ENCODE measurements at places on chromosomes 1 and 21.

DNA sequence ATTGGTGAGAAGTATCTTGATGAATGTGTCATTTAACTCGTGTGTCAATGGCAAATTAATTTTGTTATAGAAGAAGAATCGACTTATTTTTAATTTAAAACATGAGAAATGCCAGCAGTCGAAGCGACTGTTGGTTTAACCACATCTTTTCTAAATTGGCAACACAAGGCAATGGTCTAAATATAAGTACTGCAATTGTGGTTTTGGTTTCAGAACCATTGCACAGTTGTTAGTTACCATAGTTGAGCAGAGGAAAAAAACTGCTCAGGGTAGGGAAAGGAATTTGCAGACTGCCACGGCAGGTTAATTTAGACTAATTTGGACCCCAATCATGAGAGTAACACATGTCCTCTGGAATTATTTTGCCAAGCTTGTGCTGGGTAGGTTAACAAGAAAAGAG lies 185.6 kb upstream of the RUNX1 start:
- no peak for DNase-seq

DNA sequence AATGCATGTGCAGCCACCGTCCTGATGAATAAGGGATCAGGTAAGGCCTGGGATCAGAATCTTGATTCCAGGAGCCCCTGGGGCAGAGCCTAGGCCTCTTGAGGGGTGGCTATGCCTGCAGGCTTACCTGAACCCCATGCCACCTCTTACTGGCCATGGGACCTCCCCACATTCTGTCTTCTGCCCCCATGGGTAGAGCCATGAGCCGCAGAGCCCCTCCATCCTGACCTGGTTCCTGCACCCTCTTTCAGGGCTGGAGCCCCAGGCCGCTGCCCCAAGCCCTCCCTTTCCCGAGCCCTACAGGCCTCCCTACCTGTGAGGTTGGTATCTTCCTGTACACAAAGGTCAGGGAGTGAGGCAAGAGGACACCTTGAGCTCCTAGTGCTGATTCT lies 120.8 kb downstream of the DMRTB1 start:
- no peak for DNase-seq

- no peak for DNase-seq
Measured at GRCh38 chr1:108961198-108961597, 2.1 kb downstream of the CLCC1 start.

DNA sequence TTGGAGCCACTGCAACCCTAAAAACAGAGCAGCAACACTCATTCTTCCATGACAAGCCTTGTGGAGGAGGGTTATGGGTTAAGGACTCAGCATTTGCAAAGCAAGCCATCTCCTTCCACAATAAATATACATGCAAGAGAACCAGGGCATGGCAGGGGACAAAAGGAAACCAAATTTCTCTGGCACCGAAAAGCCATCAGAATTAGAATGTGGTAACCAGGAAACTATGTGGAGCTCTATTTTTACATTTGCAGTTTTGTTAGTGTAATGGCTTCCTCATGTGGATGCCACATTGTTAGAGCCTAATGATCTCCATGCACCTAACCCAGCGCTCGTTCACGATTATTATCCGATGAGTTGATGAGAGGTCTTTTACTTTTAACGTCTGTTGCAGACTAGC lies 91.7 kb downstream of the NAV1 start:
- no peak for DNase-seq

GRCh38 chr1:207404849-207405525 lies 49.1 kb upstream of the CR2 start:
- DNase-seq: no peak

DNA sequence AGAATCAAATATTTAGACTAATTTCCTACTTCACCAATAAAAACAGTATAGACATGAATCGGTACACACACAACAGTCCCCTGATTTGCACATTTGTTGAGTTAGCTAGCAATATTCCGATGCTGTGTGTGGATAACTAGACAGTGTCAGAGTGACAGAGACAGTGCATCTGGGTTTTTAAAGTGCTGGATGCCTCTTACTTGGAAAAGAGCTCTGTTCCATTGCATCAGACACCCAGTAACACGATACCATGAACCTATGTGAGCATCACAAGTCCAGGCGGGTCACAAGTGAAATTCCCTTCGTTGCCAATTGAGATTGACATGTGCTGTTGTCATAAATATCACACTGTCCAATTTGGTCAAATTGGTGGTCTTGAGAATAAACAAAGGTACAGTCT lies 82.0 kb upstream of the ESRRG start:
- no peak for DNase-seq

DNA sequence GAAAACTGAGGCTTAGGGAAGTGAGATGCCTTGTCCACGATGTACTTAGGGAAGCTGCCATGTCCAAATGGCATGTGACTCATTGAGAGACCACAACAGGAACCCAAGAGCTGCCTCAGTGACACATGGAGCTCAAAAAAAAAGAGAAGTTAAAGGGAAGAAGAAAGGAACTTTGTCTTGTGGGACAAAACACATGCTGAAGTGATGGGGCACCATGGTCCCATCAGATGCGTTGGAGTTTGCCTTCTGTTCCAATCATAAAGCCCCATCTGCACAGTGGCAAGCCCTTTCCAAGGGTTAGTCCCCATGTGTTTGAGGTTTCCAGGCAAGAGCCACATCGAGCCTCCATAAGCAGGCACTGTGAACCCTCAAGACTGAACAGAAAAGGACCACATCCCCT lies 8.0 kb downstream of the MED8 start:
- DNase-seq: no peak

DNA sequence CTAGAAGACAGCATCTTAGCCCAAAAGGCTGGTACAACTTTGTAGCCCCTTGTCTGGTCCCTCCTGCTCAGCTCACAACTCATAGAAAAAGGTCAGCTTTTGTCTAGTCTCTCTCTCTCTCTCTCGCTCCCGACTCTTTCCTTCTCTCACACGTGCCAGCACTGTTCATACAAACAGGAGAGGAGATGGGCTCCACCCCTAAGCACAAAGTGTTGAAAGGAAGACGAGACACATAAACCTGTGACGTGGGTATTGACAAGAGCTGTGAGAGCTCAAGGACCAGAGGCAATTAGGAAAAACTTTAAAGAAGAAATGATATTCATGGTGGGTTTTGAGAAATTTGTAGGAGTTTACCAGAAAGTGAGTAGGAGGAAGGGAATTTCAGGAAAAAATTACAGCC lies 23.6 kb upstream of the KCNC4 start:
- DNase-seq: no peak

- no peak for DNase-seq
Measured at GRCh38 chr21:16891821-16892220, 621.0 kb upstream of the CXADR start.

GRCh38 chr1:157968946-157969345 lies 24.5 kb upstream of the KIRREL1 start:
- DNase-seq: no peak

- no peak for DNase-seq
Measured at GRCh38 chr21:35987475-35987874, 72.9 kb downstream of the SETD4 start.

- peak; percentile 42 for DNase-seq
Measured at GRCh38 chr1:209565759-209566678, 17.5 kb upstream of the CAMK1G start.

DNA sequence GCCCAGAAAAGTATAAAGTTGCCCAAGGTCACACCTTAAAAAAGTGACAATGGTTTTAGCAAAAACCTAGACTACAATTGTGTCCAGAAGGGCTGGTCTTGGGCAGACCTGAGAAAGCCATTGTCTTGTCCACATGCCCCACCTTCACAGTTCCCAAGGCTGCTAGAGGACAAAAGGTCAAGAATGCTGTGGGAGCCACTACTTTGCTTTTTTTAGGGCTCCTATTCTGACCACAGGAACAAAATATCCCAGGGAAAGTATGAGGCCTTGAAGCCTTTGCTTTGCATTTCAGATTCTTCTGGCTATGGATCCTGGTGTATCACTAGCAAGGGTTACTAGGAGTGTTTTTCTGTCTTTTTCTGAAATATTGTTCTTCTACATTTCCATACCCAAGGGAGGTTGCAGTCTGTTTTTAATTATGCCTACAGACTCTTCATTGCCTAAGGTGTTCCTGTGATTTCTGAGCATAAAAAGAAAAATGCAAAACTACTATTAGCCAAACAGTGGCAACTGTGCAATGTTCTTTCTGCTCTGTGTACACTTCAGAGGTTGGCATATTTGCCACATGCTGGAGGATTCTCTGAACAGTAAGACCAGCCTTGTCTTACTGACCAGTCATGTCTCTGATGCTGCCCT lies 10.7 kb downstream of the C1orf162 start:
- no peak for DNase-seq

DNA sequence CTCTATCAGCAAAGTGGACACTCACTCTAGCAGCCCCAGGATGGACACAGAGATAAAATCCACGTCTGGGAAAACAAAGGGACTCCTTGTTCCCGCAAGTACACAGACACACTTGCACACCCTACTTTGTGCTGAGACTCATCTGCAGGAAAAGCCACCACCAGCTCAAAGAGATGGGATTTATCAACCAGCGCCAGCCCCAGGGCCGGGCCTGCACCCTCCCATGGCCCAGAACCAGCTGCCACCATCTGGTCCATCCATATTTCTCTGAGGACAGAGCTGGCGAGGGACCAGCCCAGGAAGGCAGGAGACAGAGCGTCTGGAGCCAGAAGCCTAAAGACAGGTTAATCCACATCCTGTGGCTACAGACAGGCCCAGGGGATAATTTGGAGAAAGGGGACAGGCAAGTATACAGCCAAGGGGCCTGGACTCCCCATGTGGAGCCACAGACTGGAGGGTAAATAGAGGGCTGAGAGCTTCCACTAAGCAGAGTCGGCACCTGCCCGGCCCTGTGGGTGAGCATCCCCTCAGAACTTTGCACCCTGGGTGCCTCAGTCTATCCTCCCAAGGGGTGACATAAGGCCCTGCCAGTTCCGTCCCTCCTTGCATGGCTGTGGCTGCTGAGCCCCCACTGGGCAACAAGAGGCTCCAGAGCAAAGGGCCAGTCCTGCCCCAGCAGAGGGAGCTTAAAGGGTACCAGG lies 233.9 kb downstream of the PTPRU start:
- no peak for DNase-seq
